NCI-H2171 (cell line): ENCODE measurements at places on chromosomes 4 and X.

- no peak for DNase-seq
These were observed 9.3 kb upstream of the ENAM start for GRCh38 chr4:70619288-70619687.

DNA sequence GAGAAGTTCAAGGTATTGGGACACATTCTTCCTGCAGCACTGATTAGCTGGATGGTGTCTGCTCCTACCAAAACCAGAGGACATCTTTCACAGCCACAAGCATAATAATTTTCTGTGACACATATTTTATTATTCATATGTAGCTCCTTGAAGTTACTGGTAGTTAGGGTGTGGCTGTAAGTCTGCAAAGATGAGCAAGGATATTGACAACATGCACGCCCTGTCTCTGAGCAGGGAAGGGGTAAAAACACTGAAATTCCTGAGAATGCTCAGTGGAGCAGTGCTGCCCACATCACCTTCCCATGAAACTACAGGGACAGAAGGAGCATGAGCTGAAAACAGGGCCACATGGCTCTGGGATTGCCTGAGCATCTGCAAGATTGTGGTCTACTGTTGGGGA, 38.9 kb downstream of the PARM1 start:
- no peak for DNase-seq

DNA sequence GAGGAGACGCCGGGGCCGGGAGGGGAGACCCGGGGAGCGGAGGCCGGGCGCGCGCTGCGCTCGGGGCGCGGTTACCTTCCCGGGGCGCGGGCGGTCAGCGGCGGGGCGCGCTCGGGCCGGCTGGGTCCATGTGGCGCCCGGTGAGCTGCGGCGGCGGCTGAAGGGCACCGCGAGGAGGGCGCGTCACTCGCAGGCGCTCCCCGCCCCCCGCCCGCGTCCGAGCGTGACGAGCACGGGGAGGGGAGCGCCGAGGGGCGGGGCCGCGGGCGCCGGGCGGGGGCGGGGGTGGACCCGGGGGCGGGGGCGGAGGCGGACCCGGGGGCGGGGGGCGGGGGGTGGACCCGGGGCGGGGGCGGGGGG, at the start of gene CPLX1:
Gene CPLX1 (minus strand): TSS at position 159 of the 360 bp plus-strand sequence. CDS start 1,607 bp downstream, outside the sequence.
- no peak for DNase-seq

GRCh38 chrX:8988446-8988845, 45.5 kb downstream of the FAM9B start:
- no peak for DNase-seq

- DNase-seq: no peak
These were observed 97.3 kb upstream of the DDIT4L start for GRCh38 chr4:100287534-100287933.

GRCh38 chr4:58833126-58833525, 1722.9 kb upstream of the IGFBP7 start:
- no peak for DNase-seq

- no peak for DNase-seq
These were observed 447.5 kb upstream of the RASGEF1B start for GRCh38 chr4:81919223-81919622.

DNA sequence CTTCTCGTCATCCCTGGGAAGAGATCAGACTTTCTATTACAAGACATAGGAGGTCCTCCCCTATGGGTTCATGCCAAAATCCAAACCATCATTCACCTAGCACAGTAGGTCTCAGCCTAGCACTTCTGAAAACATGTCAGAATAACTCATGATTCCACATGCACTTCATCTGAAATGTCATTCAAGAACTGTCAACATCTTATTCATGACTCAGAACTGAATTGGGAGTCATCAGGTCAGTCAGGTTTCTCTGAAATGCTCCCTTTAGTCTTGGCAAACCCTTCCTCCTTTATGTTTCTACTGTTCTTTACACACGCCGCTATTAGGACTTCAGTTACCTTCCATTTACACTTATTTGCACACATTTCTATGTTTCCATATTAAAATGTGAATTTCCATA, 67.2 kb downstream of the ANTXR2 start:
- no peak for DNase-seq

- no peak for DNase-seq
These were observed 44.2 kb downstream of the CLCN3 start for GRCh38 chr4:169664615-169665014.

DNA sequence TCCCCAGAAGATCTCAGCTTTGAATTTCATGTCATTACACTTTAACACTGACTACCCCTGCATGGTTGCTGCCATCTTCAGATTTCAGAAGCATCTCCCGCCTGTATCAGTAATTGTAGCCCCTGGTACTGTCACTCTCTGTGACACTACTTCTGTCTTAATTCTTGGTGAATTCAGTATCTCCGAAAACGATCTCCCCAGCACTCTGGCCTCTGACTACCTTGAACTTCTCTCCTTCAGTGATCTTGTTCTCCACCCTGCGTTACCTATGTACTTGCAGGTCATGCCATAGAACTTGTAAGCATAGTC, 53.8 kb upstream of the ABCG2 start:
- DNase-seq: no peak

DNA sequence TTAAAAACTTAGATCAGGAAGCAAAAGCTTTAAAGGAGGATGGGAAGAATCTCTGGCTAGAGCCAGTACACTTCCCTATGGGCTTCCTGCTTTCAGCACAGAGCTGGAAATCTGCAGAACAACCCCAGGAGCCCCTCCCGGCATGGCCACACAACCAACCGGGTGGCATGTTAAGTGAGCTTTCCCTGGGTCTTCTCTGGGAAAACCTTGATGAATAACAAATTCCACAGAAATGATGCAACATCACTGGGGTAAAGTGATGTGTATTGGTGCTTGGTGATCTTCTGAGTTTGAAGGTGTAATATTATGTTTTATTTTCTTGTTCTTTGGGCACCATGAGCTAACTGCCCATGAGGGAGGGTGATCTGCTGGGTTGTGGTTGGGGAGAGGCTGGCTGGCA, 22.1 kb downstream of the NHS start:
- DNase-seq: no peak

DNA sequence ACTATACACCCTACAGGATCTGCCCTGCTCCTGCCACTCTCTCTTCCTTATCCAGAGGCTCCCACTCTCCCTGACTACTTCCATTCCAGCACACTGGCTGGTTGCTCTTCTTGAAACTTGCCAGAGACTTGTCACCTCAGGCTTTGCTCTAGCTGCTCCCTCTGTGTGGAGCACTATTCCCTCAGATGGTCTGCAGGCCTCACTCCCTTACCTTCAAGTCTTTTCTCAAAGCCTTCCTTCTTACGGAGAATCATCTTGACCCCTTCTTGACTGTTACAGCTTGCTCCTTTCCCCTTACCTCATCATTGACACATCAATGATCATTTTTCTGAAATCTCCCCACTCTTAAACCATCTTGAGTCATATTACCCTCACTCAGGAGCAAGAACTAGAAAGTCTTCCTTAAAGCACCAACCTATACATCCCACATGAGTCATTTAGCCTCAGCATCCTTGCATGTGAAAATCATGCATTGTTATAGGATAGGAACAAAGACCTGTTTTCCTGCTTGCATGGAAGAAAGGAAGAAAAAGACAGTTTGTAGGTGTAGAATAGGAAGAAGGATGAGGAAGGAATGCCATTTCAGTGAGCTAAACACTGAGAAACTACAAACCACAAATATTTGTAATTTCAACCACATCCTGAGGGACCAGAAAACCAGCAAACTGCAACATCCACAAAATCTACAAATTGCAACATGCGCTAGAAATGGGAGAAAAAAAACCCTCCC, 55.7 kb downstream of the ANTXR2 start:
- no peak for DNase-seq

GRCh38 chrX:49001521-49002090, 458 bp downstream of the GRIPAP1 start:
- DNase-seq: peak; percentile 25

DNA sequence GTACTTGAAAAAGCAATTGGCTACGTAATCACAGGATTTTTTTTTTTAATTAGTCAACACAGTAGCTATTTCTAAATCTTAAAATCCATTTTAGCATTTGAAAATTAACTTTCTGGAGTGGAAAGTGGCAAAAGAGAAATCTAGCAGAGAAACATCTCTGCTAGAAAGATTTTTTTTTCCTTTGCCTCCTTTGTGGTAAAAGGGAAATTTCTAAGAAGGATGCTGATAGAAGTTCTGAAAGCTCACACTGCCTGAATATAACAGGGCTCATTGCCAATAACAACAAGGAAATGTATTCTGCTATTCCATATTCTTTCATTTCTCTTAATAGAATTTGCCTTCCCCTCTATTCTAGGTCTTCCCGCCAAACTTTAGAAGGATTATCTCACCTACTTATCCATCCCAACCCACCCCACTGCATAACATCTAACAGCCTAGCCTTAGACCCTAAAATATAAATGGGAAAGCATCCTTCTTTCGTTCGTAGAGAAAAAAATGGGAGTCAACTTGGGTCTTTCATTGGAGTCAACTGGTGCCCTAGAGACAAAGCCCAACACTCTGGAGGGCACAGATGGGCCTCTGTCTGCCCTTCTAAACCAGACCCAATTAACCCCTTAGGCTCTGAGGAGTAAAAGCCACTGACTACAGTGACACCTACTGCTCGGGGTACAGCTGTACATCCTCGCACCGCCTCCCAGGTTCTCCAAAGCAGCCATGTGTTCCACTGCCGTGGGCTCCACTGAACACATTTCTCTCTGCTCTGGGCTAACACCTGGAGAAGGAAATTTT, 103.9 kb downstream of the MAML3 start:
- DNase-seq: peak; percentile 42

DNA sequence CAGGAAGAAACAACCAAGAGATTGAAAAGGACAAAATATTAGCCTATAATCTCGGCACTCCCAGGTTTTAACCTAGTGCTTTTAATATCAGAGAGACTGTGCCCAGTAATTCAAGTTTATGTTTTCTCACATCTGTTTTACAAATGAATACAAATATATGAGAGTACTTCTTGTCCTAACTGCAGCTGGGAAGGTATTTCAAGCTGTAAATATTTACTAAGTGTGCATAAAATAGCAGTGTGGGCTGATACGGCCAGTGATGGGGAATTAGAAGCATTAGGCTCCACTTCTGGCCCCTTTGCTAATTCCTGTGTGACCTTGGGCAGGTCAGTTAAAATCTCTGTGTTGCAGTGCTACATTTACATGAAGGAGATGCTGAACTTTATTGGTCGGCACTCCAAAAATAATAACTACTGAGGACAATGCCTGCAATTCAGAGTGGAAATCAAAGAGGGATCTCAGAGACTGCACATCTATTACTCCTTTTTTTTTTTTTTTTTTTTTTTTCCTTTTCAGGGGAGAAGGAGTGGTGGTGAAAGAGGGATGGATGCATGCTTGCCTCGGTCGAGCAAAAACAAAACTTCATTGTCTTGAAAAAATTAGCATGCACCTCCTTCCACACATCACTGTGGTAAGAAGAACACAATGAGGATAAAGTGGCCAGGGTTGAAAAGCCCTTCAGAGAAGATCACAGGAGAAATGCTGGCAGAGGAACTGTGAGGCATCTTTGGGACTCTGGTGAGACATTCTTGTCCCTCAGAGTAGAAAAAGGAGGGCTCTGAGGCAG, 44.6 kb upstream of the LNX1 start:
- DNase-seq: no peak

- no peak for DNase-seq
These were observed 63.7 kb downstream of the TENM3 start for GRCh38 chr4:182306792-182307507.

GRCh38 chr4:74097116-74097515, 1.9 kb downstream of the CXCL2 start:
- no peak for DNase-seq

- no peak for DNase-seq
These were observed 31.1 kb downstream of the HERC6 start for GRCh38 chr4:88409789-88410188.

DNA sequence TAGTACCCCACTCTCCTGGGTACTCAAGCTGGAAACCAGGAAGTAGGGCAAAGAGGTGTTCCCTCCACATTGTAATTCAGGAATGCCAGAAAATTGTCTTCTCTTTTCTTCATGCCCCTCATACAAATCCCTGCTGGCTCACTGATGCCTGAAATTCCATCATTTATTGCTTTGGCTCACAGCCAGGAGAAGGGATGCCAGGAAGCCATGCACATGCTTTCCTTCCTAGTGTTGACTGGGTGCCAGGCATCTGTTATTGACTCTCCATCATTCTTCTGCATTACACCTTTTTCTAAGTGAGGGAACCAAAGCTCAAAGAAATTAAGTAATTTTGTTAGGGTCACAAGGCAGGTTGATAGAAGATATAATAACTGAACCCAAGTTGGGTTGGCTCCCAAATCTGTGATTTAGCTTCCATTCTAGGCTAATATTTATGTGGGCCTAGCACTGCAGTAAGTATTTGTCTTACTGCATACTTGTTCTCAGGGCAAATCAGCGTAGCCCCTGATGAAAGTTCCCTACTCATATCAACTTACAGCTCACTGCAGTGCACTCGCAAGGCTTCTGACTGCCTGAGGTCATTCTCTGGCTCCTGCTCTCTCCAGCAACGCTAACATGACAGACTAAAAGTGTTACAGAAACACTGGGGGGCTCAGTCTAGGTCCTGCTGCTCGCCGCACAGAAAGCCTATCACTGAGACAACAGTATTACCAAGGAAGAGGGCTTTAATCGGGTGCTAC, 89.0 kb downstream of the TRAPPC11 start:
- DNase-seq: peak; percentile 12

DNA sequence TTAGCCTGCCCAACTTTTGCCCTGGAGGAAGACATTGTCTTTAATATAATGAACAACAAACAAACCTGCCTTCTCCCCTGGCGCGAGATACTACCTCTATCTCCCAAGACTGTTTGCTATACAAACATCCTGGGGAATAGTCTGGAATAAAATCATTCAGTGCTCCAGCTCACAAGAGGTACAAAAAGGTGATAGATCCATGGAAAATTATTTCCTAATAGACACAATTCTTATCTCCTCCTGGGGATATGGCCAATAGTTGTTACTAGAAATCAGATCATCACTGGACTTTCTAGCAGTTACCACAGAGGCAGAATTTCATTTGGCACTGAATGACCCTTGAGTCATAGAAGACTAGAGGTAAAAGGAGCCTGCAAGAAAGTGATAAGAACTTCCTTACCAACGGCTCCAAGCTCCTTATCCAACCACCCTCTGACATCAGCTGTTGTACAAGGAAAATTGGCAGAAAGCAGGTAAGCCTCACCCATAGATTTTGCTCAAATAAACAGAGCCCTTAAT, 38.1 kb downstream of the MID1 start:
- no peak for DNase-seq

- no peak for DNase-seq
These were observed 37.9 kb downstream of the PDGFC start for GRCh38 chr4:156933633-156934258.

- DNase-seq: no peak
These were observed 1.2 kb upstream of the GATA1 start for GRCh38 chrX:48785186-48785539.

GRCh38 chrX:121455890-121456289, 408.5 kb downstream of the GLUD2 start:
- DNase-seq: no peak

- DNase-seq: no peak
These were observed 69.7 kb downstream of the FANCB start for GRCh38 chrX:14802943-14803710.

GRCh38 chrX:38326086-38326485, 1.2 kb downstream of the RPGR start:
- DNase-seq: no peak

GRCh38 chr4:82469791-82470345, 39.5 kb downstream of the ENOPH1 start:
- DNase-seq: no peak

GRCh38 chrX:49266523-49267445, 2.3 kb upstream of the FOXP3 start:
- DNase-seq: peak; percentile 1
